ENCODE measurements at places on chromosomes 2 and 18. TPM values are rescaled to one million over a fixed set of nuclear protein-coding genes. Genes with fewer than 3 reads are reported as not detected.

DNA sequence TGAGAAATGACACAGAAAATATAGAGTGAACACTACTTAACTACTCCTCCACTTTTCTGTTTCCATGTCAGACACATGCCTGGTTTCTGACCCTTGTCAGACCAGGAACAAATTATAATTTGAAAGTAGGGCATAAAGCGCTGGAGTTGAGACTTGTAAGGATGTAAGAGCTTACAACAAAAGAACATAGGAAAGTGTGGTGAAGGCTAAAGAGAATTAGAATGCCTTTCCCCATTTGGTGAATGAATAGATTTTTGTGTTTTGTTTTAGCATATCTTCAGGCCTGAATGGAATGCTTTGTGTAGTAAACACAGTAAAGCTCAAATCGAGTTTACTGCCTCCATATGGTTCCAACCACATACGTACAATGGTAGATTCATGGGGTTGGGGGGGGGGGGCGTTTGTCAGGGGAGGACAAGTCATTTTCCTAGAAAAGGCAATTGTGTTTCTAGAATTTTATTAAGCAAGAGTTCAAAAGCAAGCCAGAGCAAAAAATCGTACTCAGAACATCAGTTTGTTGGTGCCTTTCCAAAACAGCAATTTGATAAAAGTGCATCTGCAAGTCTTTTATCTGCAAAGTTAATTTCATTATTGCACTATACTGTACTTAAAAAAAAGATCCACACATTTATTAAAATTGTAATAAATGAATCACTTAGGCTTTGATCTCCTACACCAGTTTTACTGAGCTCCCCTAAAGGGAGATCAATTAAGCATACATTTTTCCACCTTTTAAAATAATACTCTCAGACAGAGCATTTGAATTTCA, 30.9 kb downstream of the NRXN1 start:
- DNase-seq = peak; percentile 7

DNA sequence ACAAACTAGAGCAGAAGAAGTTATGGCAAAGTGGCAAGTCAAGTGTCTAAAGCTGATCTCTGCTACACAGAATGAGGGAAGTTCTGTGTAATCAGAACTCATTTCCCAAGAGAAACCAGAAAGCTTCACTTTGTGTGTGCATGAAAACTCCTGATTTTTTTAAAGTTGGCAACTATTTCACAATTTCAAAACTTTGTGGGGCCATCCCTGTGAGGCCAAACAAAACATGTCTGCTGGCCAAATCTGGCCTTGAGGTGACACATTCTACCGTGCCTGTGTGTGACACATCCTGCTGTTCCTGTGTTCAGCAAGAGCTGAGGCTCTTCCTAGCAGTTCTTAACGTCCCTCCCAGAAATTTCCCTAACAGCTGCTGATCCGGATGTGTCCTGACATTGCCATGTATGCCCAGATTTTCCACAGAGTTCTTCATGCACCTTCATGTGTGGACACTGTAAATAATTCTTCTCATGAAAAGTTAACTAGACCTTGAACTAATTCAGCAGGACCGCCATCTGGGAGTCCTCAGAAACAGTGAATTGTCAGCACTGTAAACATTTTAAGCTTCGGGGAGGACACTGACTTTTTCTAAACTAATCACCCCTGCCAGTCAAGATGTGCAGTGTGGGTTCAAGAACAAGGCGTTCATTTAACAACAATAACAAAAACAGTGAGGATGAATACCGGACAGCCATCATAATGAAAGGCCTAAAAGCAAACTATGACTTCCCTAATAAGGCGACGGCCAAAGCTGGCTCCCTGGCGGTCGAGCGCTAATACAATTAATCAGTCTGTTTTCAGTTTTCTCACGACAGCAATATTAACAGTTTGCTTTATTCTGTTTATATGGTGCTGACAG, 99.0 kb downstream of the PLEKHM3 start:
- peak; percentile 85 for DNase-seq

The RIT2 gene
- polyA plus RNA-seq = not detected

The VPS4B gene
- 14.3 TPM for polyA plus RNA-seq

- no peak for DNase-seq
Measured at GRCh38 chr2:73323551-73323950, 30.2 kb upstream of the EGR4 start.

GRCh38 chr2:226995625-226996041, 159.8 kb downstream of the RHBDD1 start:
- DNase-seq = peak; percentile 77

- DNase-seq = no peak
Measured at GRCh38 chr2:10003206-10004125, 39.9 kb upstream of the KLF11 start.

The EVX2 gene
- not detected for polyA plus RNA-seq

The ERFE gene
- polyA plus RNA-seq = 3.8 TPM

The G6PC2 gene
- not detected for polyA plus RNA-seq

DNA sequence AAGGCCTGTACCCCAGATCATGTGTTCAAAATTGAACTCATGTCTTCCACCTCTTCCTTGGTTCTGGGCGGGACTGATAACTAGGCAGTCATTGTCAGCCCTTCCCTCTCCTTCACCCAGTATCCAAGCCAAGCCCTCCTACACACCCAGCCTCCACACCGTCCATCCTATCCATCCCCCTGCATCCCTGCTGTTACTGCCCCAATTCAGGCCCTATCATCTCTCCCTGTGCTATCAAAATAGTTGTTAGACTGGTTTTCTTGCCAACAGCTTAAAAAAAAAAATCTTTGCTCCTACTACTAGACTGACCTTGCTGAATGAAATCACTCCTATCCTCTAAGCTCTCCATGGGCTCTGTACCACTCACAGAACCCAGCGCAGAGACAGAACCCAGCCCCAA, 32.8 kb downstream of the TGFA start:
- DNase-seq = no peak

- peak; percentile 19 for DNase-seq
Measured at GRCh38 chr2:219627103-219628100, at the start of gene SLC4A3. Gene SLC4A3, plus strand, starts transcription at chr2:219627630. Its CDS starts 363 bp downstream, at chr2:219627993.

- no peak for DNase-seq
Measured at GRCh38 chr2:10830203-10830602, 17.6 kb upstream of the PDIA6 start.

DNA sequence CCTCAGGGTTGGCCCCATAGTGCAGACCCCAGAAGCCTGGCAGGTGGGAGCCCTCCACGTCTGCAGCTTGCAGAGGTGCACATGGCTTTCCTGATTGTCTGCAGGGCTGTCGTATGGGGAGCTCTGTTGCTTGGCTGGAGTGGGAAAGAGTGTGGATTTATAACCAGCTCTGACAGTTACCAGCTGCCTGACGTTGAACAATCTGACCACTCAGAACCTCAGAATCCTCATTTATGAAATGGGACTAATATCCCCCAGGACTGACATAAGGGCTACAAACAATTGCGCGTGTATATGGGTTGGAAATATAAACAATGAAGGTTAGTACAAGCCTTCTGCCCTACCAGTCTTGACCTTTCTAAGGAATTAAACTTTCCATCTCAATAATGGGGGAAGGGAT, 13.9 kb upstream of the PXDN start:
- peak; percentile 28 for DNase-seq

- peak; percentile 56 for DNase-seq
Measured at GRCh38 chr2:208031608-208032019, 6.3 kb upstream of the PLEKHM3 start.

DNA sequence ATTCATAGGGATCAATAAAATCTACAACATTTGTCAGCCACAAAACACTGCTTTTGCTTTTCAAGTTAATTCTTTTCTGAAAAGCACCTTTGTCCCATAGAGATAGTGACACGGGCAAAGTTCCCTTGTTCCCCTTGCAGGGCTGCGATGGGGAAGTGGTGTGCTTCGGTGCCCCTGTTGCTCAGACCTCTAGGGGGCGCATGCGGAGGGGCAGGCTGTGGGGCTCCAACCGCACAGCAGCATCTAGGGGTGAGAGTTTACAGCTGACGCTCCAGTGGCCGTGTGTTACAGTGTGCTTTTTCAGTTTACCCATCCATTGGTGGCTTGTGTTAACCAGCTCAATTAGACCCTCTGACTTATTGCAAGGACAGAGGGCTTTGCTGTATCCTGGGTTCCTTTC, 1432.2 kb upstream of the ACVR2A start:
- no peak for DNase-seq

The PLGLB1 gene
- polyA plus RNA-seq = 0.19 TPM

The GCG gene
- polyA plus RNA-seq = not detected

- no peak for DNase-seq
Measured at GRCh38 chr2:96727431-96727830, 12.4 kb downstream of the LMAN2L start.

GRCh38 chr2:61995515-61995914, 90.0 kb downstream of the COMMD1 start:
- DNase-seq = no peak

DNA sequence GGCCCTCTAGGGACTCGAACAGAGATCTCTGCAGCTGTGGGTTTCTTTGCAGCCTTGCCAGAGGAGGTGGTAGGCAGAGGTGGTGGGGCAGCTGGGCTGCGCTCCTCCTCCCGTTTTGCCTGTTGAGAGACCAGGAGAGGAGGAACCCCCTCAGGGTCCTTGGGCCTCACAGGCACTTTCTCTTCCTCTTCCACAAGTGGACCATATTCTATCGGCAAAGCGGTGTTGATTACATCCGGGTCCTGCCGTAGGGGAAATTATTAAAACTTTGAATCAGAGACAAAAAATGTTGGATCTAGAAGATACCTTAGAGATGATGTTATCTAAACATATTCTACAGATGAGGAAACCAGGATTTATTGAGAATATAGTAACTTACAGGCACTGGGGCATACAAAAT, 78.5 kb downstream of the CLIP4 start:
- DNase-seq = no peak

The IGFBP2 gene
- 236 TPM for polyA plus RNA-seq

The RUFY4 gene
- polyA plus RNA-seq = not detected

The FBLN7 gene
- 1.0 TPM for polyA plus RNA-seq

- no peak for DNase-seq
Measured at GRCh38 chr2:185137700-185138099, 539.4 kb downstream of the ZNF804A start.

GRCh38 chr2:108023776-108024175, 37.5 kb downstream of the SLC5A7 start:
- DNase-seq = no peak

DNA sequence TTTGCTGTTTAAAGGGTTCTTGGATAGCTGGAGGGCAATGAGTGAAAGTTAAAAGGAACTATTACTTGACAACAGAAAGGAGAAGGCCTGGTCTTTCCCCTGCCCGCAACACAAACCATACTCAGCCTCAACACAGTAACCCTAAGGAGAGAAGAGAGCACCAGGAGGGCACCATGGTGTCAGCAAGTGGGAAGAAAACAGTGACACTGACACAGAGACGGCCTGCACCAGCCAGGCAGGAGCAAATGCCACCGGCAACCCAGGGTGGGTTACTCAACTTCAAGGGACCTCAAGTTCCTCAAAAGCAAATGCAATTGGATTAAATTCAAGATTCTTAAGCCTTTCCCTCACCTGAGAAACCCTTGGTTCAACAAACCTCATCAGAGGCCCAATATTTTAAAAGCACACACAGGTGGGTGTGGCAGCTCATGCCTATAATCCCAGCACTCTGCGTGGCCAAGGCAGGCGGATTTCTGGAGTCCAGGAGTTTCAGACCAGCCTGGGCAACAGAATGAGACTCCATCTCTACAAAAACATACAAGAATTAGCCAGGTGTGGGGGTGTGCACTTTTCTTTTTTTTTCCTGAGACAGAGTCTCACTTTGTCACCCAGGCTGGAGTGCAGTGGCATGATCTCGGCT, 52.3 kb downstream of the TFCP2L1 start:
- no peak for DNase-seq

The OTOS gene
- polyA plus RNA-seq = 0.34 TPM

GRCh38 chr2:69554981-69555380, 88.6 kb downstream of the AAK1 start:
- no peak for DNase-seq

DNA sequence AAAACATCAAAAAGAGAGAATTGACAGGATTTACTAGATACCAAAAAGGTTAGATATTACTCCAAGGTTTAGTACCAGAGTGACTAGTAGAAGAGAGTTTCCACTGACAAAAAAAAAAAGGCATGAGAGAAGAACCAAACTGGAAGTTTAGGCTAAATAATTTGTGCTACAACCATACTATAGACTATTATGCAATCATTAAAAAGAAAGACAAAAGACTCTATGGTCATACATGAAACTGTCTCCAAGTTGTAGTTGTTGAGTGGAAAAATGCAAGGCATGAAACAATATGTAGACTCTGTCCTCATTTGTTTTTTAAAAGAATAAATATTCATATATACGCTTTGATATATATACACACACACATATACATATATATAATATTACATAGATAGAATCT, 1.7 kb upstream of the EXOC6B start:
- DNase-seq = no peak

Measured in IMR-90 (cell line).